ENCODE measurements at places on chromosomes 2 and 18. TPM values are rescaled to one million over a fixed set of nuclear protein-coding genes. Genes with fewer than 3 reads are reported as not detected.

The LINC00305 gene
- total RNA-seq: not detected

- DNase-seq: no peak
Measured at GRCh38 chr18:32884543-32884942, 111.7 kb upstream of the KLHL14 start.

DNA sequence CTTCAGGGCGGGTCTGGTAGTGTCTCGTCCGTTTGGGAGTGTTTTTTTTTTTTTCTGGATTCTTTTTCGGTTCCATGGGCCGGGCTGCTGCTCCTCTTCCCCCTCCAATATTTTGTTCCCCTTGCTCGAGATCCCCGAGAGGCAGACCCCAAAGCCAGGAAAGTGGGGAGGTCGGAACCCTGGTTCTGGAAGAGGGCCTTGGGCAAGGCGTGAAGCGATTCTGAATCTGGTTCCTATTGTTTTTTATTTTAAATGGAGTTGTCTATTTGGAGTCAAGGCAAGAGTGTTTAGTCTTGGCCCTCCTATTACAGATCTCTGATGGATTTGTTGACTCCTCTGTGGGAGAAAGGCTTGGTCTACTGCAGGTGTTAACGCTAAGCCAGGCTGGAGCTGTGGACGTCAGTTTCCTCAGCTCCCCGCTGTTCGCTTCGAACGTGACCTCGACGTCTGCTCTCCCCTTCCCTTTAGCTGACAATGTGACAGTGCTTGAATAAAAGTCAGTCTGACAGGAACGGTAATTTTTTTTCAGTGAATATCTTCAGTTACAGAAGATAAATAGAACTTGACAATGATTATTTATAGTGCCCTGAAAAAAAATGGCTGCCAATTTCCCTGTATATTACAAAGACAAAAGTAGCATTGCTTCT is 683 bp upstream of the DNAJC27 start:
- peak; percentile 50 for DNase-seq

GRCh38 chr18:27685091-27685490 is 491.8 kb downstream of the CDH2 start:
- DNase-seq: no peak

GRCh38 chr2:77192811-77193289 is 329.3 kb downstream of the LRRTM4 start:
- no peak for DNase-seq

DNA sequence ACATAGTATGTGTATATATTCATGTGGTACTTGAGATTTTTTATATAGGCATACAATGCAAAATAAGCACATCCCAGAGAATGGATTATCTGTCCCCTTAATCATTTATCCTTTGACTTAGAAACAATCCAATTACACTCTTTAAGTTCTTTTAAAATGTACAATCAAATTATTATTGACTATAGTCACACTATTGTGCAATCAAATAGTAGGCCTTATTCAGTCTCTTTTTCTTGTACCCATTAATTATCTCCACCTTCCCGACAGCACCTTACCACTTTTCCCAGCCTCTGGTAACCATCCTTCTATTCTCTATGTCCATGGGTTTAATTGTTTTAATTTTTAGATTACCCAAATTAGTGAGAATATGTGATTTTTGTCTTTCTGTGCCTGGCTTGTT is 914.1 kb downstream of the CCDC85A start:
- no peak for DNase-seq

DNA sequence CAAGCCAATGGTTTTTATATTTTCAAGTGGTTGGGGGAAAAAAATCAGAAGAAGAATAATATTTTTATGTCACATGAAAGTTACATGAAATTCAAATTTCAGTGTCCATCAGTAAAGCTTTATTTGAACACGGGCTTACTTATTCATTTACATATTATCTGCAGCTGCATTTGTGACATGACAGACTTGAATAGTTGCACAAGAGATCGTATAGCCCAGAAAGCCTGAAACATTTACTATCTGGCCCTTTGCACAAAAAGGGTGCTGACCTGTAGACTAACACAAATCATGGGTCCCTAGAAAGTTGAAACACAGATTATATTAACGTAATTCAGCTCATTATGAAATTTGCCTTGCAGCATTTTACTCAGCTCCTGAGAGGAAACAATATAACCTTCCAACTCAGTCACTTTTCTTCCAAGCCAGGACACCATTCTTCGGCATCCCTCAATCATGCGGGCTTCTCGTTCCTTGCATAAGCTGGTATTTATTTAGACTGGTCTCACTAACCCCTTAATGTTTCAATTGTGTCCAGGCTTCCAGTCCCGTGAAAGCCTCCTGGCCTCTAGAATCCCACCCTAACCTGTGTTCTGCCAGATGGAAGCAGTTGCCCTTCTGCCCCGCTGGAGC is 402.7 kb downstream of the SETBP1 start:
- DNase-seq: no peak

GRCh38 chr2:55986001-55986400 is 62.4 kb upstream of the EFEMP1 start:
- no peak for DNase-seq

DNA sequence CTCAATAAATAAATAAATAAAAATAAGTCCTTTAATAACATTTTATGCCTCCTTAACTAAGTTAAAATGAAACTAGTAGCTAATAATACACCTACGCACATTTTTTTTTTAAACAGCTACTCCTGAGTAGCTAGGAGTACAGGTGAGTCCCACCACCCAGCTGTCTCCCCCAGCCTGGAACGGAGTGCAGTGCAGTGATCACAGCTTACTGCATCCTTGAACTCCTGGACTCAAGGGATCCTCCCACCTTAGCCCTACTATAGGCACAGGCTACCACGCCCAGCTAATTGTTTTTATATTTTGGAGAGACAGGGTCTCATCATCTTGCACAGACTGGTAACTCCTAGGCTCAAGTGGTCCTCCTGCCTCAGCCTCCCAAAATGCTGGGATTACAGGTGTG is 28.4 kb downstream of the YWHAQ start:
- DNase-seq: no peak

GRCh38 chr2:236165842-236166795 is 2.1 kb downstream of the GBX2 start:
- no peak for DNase-seq
